Metanephros (tissue), 2 donors: ENCODE measurements at places on chromosomes 2 and 18. TPM values are rescaled to one million over a fixed set of nuclear protein-coding genes. Genes with fewer than 3 reads are reported as not detected.

Gene IL36A
- total RNA-seq = not detected

Gene ALK
- total RNA-seq = 0.29 TPM

Gene TXNDC2
- not detected for total RNA-seq

Gene REG3G
- total RNA-seq = not detected

Gene POTEJ
- total RNA-seq = 0.12 TPM

Gene HRH4
- total RNA-seq = 0.23 TPM

Gene GALNT5
- total RNA-seq = 0.70 TPM

Gene REG1B
- not detected for total RNA-seq

Gene TUBA3E
- total RNA-seq = not detected

Gene MAT2A
- total RNA-seq = 129 TPM

Gene ASB18
- 2.0 TPM for total RNA-seq

Gene MAL
- total RNA-seq = 217 TPM

Gene RANBP2
- total RNA-seq = 69.0 TPM

Gene GNAL
- total RNA-seq = 1.8 TPM

Gene SERPINB3
- total RNA-seq = not detected

Gene IL36B
- not detected for total RNA-seq

Gene KIAA2012
- 0.18 TPM for total RNA-seq

Gene CCDC85A
- total RNA-seq = 4.2 TPM

Gene C2orf80
- total RNA-seq = not detected

Gene ZNF519
- 12.6 TPM for total RNA-seq

Gene FHOD3
- 44.5 TPM for total RNA-seq

Gene PDCD1
- total RNA-seq = 0.58 TPM

Gene CPLX4
- total RNA-seq = not detected

Gene NDC80
- 7.4 TPM for total RNA-seq

Gene PSME4
- total RNA-seq = 48.3 TPM

Gene GRHL1
- total RNA-seq = 5.4 TPM

Gene STK16
- 24.2 TPM for total RNA-seq

Gene ABCG8
- 1.4 TPM for total RNA-seq

Gene PRKAG3
- 5.0 TPM for total RNA-seq

Gene IL36G
- not detected for total RNA-seq

Gene GALR1
- 0.12 TPM for total RNA-seq

Gene LINC00305
- total RNA-seq = 0.64 TPM

Gene KATNAL2
- total RNA-seq = 8.3 TPM

Gene FSHR
- not detected for total RNA-seq

Gene DSG1
- 0.06 TPM for total RNA-seq

Gene GALNT13
- 1.1 TPM for total RNA-seq

Gene TPO
- 0.58 TPM for total RNA-seq

Gene RAD51AP2
- total RNA-seq = 0.12 TPM

Gene SLC9A4
- 12.9 TPM for total RNA-seq

Gene ERBB4
- total RNA-seq = 104 TPM

Gene C18orf54
- total RNA-seq = 7.2 TPM

Gene CDCA7
- total RNA-seq = 12.0 TPM

Gene RBM43
- total RNA-seq = 11.5 TPM

Gene GREB1L
- 9.3 TPM for total RNA-seq

Gene WDPCP
- 27.1 TPM for total RNA-seq

Gene HYCC2
- 20.3 TPM for total RNA-seq

Gene CROCC2
- 0.18 TPM for total RNA-seq

Gene CXCR4
- 58.4 TPM for total RNA-seq

Gene RFX8
- total RNA-seq = 2.5 TPM

Gene SULT1C4
- 55.4 TPM for total RNA-seq

Gene PDE6D
- 14.9 TPM for total RNA-seq

Gene ARHGEF33
- 4.1 TPM for total RNA-seq
